Esophagus mucosa (tissue), 1 donor: ENCODE measurements at places on chromosomes 12 and 14. TPM values are rescaled to one million over a fixed set of nuclear protein-coding genes. Genes with fewer than 3 reads are reported as not detected.

DNA sequence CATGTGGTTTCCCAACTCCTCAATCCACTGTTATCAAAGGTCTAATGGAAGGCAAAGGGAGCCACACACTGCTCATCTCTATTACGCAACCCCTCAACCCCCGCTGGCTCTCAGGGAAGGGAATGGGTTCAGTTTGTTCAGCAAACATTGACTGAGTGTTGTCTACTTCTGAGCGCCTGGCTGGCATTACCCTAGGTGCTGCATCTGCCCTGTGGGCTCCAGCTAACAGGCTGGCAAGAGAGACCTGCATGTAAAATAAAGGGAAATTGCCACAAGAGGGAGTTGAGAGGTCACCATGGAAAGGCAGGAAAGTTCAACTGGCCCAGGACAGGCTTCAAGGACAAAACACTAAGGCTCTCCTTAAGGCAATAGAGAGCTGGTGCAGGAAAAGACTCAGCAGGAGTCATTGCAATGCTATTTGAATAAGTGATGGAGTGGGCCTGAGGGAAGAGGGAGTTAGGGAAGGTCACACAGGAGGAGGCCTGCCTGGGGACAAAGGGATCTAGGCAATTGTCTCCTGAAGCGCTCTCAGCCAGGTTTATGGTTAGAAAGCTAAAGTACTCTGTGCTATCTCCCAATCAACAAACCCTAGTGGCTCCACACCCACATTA is 5.5 kb upstream of the ZNF740 start:
- peak; percentile 12 for ATAC-seq

GRCh38 chr12:52354200-52354599 is 13.1 kb downstream of the KRT85 start:
- no peak for ATAC-seq

DNA sequence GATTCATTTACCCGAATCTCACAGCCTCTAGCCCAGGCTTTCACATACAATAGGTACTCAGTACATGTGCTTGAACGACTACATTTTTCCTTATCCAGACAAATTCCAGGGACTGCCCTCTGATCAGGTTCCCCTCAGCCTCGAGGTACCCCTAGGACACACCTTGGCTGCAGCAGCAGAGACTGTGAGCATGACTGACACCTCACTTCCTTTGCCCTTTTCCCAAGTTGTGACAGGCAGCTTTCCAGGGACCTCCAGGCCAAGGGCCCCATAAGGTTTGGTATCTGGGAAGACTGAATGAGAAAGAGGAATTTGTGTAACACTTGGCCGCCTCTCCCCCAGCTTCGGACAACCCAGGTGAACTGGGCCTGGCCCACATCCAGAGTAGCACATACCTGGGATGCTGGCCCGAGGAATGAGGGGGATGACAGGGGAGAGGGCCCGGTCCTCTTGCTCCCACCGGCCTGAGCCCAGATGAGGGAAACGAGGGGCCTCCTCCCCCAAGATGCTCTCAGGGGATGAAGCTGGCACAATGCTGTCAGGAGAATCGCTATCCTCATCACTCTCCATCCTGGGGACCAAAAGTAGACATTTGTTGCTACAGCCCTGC is 10.2 kb upstream of the PRKAG1 start:
- no peak for ATAC-seq

The ADCY4 gene
- total RNA-seq: 4.5 TPM

The SOCS2 gene
- 5.8 TPM for total RNA-seq

DNA sequence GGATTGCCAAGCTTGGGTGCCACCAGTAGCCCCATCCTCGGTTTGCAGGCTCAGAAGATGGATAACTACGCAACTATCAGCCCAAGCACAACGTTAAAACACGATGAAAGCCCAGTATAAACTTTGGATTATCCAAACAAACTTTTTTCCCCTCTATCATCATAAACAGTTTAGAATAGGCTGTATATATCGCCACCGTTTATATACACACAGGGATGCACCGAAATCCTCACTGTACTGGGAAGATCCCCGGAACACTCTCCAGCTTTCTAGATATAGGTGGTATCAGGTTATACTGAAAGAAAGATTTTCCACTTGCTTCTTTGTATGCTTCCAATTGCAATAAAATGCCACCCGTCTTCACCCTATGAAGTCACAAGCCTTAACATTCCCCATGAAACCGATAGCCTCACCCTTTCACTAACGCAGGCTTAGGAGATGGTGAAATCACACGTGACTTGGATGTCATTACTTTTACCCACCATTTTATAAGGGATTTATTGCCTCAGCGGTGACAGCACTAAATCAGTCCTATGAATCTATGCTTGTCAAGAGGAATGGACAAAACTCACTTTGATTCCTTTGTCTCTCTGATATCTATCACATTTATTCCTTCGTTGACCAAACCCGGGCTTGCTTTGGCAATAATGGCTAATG is 207.6 kb upstream of the FOXN3 start:
- ATAC-seq: no peak

The SERPINA10 gene
- not detected for total RNA-seq

DNA sequence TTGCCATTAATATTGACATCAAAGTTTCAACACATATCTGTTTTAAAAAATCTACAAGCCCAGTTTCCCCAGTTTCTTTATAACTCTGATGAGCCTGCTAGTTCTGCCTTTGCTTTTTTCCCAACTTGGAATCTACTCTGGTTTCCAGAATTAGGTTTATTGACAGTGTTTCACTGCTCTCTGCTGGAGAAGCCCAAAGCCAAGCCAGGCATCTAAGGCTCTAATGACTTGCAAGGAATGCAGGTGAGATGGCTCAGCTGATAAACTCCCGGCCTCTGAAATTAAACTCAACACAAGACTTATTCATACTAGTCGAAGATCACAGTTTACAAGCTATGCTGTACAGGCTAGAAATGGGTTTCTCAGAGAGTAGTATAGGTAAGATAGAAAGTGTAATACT is 54.3 kb downstream of the HMGA2 start:
- ATAC-seq: no peak

- no peak for ATAC-seq
These were observed 96.0 kb downstream of the CNTN1 start for GRCh38 chr12:40788276-40788675.

The C1R gene
- total RNA-seq: 76.2 TPM

The DAO gene
- not detected for total RNA-seq

DNA sequence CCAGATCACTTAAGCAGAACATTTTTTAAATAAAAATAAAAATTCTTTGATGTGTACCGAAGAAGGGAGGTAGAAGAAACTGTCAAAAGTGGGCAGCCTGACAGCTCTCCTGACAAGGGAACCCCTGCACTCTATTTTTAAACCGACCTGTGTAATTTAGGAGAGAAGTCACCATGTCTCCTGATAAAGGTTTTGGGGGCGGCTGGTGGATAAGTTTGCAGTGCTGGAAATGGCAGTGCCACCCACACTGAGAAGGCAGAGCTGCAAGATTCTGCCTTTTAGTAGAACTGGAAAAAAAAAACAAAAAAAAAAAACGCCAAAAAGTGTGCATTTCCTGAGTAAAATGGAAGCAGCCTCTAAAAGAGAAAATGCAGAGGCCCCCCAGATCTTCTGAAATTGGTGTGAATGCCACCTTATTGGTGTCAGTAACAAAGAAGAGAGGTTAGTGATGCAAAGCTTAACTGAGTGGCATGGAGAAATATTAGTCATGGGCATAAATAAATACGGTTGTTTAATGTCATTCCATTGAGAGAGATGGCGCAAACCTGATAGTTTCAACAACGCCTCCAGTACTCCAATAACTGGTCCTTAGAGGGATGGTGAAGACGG is 24.7 kb downstream of the DUSP6 start:
- no peak for ATAC-seq

GRCh38 chr12:102638777-102639176 is 158.4 kb upstream of the IGF1 start:
- ATAC-seq: no peak

The SYNDIG1L gene
- total RNA-seq: not detected

GRCh38 chr12:102873077-102873476 is 44.0 kb downstream of the PAH start:
- ATAC-seq: no peak

The CLIP1 gene
- 132 TPM for total RNA-seq

The NTF3 gene
- 2.0 TPM for total RNA-seq

DNA sequence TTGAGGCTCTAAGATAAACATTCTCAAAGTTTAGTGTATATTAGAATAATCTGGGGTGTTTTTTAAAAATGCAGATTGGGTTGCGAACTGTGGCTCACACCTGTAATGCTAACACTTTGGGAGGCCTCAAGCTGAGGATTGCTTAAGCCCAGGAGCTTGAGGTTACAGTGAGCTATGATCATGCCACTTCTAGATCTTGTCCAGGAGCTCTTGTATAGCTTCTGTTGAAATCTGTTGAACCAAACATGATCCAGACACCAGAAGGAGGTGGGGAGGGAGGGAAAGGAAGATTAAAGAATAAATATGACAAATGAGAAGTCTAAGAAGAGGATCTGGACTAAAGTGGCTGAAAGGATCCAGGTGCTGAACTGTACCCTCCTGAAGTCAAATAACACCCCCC is 14.4 kb downstream of the PDE1B start:
- no peak for ATAC-seq

DNA sequence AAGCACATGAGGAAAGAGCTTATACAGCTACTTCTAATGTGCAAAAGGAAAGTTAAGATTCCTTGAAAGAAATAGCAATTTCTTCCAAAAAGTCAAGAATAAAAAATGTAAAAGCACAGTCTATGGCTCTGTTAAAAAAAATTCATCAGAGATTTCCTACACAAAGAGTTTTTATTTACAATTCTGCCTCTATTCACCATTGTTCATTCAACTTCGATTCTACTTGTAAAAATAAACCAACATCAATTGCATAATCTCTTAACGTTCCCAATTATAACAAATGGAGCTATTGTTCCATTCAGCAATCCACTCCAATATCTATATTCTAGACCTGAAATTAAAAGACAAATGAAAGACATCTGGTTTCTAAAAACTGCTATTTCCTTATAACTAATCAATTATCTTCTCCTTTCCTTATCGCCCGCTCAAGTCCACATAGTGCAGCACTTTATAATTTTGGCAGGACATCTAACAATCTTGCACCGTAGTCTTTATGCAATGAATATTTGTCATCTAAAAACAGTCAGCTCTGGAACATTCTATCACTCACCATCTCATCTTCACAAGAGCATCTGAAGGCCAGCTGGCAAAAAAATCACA is 6.2 kb downstream of the EIF2S3B start:
- ATAC-seq: no peak

- ATAC-seq: no peak
These were observed 68.7 kb downstream of the RGS6 start for GRCh38 chr14:72000907-72001306.

The RESF1 gene
- total RNA-seq: 31.9 TPM

GRCh38 chr14:75426332-75427125 is 1.3 kb upstream of the JDP2 start:
- no peak for ATAC-seq

GRCh38 chr14:33762161-33762851 is 188.6 kb downstream of the EGLN3 start:
- ATAC-seq: no peak

GRCh38 chr12:51774933-51775332 is 73.6 kb downstream of the FIGNL2 start:
- ATAC-seq: no peak

- peak; percentile 85 for ATAC-seq
These were observed 409.5 kb downstream of the SLC6A15 start for GRCh38 chr12:84502907-84503787.

The C12orf54 gene
- 8.5 TPM for total RNA-seq

DNA sequence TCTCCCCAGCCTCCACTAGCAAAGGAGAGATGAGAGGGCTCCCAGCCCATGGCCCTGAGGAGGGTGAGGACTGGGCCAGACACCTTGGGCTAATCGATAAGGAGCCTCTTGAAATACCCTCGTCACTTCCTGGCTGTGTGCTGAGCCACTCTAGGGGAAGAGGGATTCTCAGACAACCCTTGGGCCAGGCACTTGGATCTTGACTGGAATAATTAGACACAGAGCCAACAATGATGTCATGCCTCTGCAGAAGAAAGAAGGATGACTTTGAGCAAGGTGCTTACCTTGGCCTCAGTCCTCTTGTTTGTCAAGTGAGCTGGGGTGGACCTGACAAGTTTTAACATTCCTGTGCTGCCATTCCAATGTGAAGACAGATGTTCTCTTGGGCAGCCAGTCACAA is 83.1 kb downstream of the LRRC74A start:
- no peak for ATAC-seq

The OR11H7 gene
- total RNA-seq: not detected

GRCh38 chr14:63193236-63193635 is 11.0 kb upstream of the RHOJ start:
- ATAC-seq: no peak

The KERA gene
- total RNA-seq: not detected

The IGFBP6 gene
- total RNA-seq: 50.5 TPM

The CD27 gene
- 0.40 TPM for total RNA-seq

DNA sequence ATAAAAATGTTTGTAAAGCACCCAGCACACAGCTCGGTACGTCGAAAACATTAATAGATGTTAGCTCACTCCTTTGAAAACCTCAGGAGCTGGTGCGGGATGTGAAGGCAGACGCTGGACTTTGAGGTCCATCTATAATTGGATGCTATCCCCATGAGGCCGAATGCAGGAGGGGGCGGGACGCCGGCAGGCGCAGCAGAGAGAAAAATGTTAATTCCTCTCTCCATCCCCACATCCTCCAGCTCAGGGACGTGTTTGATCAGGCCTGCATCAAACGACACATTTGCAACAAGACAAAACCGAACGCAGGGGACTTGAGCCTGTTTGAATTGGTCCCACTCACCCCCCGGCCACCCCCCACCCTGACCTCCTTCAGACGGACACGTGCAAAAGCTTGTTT is 231.0 kb downstream of the RBM19 start:
- no peak for ATAC-seq

GRCh38 chr12:108477055-108477880 is 37.8 kb upstream of the FICD start:
- no peak for ATAC-seq

- no peak for ATAC-seq
These were observed 7.8 kb downstream of the GALNT6 start for GRCh38 chr12:51383269-51383905.

The C12orf60 gene
- total RNA-seq: 0.76 TPM

The KRT82 gene
- total RNA-seq: not detected

DNA sequence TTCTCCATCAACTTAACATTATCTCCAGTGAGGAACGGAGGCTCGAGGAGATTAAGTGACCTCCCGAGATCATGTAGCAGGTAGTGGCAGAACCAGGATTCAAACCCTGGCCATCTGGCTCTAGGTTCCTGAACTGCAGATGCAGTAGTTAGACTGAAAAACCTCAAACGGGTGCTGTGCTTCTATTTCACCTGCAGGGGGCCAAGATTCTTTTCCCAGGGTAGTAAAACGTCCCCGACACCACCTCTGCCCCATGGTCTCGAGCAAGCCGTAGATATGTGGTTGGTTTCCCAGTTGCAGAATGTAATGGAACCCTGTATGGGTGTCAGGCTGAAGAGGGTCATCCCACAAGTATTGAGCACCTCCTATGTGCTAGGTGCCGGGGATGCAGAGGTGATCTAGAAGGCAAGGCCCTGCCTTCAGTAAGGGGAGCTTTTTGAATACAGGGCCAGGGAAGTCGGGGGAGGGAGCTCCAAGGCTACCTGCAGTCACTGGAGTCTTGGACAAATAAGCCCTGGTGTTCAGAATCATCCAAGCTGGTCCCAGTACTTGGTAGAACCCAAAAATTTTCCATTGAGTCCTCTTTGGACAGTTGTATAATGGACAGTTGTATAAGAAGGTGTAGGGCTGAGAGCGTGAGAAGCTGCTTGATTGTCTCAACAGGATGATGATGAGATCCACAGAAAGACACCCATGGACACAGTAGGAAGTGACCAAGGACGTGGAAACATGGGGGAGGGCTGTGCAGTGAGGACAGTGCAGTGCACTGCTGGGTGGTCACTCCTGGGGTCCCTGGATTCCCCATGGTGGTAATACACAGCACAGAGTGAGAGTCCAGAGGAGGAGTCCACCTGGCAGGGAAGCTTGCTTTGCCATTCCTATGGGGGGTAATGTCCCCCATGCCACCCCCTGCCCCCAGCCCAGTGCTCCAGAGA is 197.2 kb downstream of the CHST11 start:
- ATAC-seq: no peak

The NKX2-8 gene
- 2.4 TPM for total RNA-seq
